ENCODE measurements at places on chromosomes 2 and 18. TPM values are rescaled to one million over a fixed set of nuclear protein-coding genes. Genes with fewer than 3 reads are reported as not detected.

The BUB1 gene
- total RNA-seq: 0.42 TPM

The CGREF1 gene
- total RNA-seq: 2.8 TPM

The ECEL1 gene
- total RNA-seq: 7.3 TPM

The SEC11C gene
- 36.6 TPM for total RNA-seq

The LCT gene
- total RNA-seq: not detected

The MC4R gene
- total RNA-seq: not detected

The ANTXR1 gene
- 53.7 TPM for total RNA-seq

The AKAIN1 gene
- not detected for total RNA-seq

The SPDYA gene
- total RNA-seq: 4.4 TPM

The CEP76 gene
- 11.8 TPM for total RNA-seq

The DNAH7 gene
- 4.2 TPM for total RNA-seq

The HOXD10 gene
- total RNA-seq: 2.1 TPM

The PAX8 gene
- 3.9 TPM for total RNA-seq

The SERPINB3 gene
- total RNA-seq: not detected

Data from tibial nerve (tissue), 4 donors.